ENCODE measurements at places on chromosomes 5 and 9. TPM values are rescaled to one million over a fixed set of nuclear protein-coding genes. Genes with fewer than 3 reads are reported as not detected.

The CAVIN4 gene
- polyA plus RNA-seq, result 0.13 TPM

The RAD23B gene
- 63.6 TPM for polyA plus RNA-seq

The PHYHD1 gene
- 41.6 TPM for polyA plus RNA-seq

The ZFP2 gene
- 0.94 TPM for polyA plus RNA-seq

The GDF9 gene
- 0.11 TPM for polyA plus RNA-seq

The KIAA1191 gene
- 37.5 TPM for polyA plus RNA-seq

The THBS4 gene
- polyA plus RNA-seq, result 35.2 TPM

The TXNDC8 gene
- polyA plus RNA-seq, result not detected

The IFNA13 gene
- not detected for polyA plus RNA-seq

The ADAMTS16 gene
- 1.6 TPM for polyA plus RNA-seq

The ANKRD34B gene
- not detected for polyA plus RNA-seq

The MRPL22 gene
- 25.3 TPM for polyA plus RNA-seq

The FCN2 gene
- 3.1 TPM for polyA plus RNA-seq

The SLCO4C1 gene
- 0.19 TPM for polyA plus RNA-seq

The GALNT10 gene
- 6.2 TPM for polyA plus RNA-seq

The CDK5RAP2 gene
- 38.8 TPM for polyA plus RNA-seq

The RNF180 gene
- polyA plus RNA-seq, result 2.5 TPM

The CD72 gene
- 1.7 TPM for polyA plus RNA-seq

The COL5A1 gene
- polyA plus RNA-seq, result 7.0 TPM

The FAM151B gene
- 1.3 TPM for polyA plus RNA-seq

The SMIM33 gene
- polyA plus RNA-seq, result not detected

The C5orf22 gene
- 6.3 TPM for polyA plus RNA-seq

The HBEGF gene
- polyA plus RNA-seq, result 3.5 TPM

The LCN1 gene
- polyA plus RNA-seq, result not detected

The TEX10 gene
- 10.0 TPM for polyA plus RNA-seq

The EFCAB9 gene
- polyA plus RNA-seq, result not detected

The DBH gene
- 0.01 TPM for polyA plus RNA-seq

The NEUROG1 gene
- polyA plus RNA-seq, result not detected

The ADAM19 gene
- 0.60 TPM for polyA plus RNA-seq

The SEC16A gene
- polyA plus RNA-seq, result 23.1 TPM

All from adipose tissue (tissue), 3 donors.